Fibroblast of lung (primary cell): ENCODE measurements at places on chromosomes 13 and 19. TPM values are rescaled to one million over a fixed set of nuclear protein-coding genes. Genes with fewer than 3 reads are reported as not detected.

The FBXW9 gene
- total RNA-seq: 3.1 and 3.3 TPM in 2 replicates

- DNase-seq: no peak
These were observed 114.5 kb downstream of the RXFP2 start for GRCh38 chr13:31853643-31854326.

The KLK7 gene
- total RNA-seq: not detected in 2 replicates

GRCh38 chr19:1470305-1471009 is 8.6 kb downstream of the C19orf25 start:
- DNase-seq: no peak

DNA sequence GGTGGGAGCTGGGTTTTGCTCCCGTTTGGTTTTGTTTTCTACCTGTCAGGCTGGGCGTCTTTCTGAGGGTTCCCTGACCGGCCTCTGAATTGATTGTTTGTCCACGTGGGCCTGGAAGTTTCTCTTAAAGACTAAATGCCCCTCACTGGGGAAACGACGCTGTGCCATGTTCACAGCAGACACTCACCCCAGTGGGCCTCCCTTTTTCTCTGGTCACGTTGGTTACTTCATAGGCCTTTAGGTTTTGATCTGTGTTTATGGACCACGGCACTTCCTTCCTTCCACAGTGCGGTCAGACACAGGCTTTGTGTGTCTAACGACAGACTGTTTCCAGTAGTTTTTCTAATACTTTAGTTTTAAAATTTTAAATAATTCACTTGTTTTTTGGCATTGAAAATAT is 20.1 kb upstream of the NDUFS7 start:
- no peak for DNase-seq

GRCh38 chr19:23799321-23799720 is 40.6 kb upstream of the ZNF681 start:
- DNase-seq: no peak

The PALM3 gene
- 0.51 and 1.3 TPM in 2 replicates for total RNA-seq

DNA sequence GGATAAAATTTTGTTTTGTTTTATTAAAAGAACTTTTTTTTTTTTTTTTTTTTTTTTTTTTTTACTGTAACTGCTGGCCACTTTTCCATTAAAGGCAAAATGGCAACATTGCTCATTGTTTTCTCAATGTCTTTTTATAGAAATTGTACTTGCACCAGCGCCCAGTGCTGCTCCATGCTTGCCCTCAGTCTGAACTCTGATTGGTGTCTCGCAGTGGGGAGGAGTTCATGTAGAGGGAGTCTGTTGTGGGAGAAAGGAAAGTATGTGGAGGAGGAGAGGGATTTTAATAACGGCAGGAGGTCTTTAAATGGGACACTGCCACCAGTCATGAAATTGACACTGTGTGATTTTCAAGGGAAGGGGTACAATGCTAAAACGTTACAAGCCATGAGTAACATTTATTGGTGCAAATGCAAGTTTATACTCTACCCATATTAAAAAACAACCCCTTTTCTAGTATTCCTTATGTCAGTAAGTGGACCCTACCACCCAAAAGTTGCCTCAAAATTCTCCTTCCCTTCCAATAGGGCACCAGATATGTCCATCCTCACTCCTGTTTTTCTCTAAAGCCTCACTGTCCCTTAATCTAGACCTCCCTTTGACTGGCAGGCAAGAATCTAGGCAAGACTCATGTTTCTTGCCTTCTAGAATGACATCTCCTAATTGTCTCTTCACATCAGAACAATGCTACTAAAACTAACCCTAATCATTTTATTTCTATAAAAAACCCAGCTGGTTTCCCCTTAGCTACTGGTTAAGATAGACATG is 3.2 kb downstream of the RASL11A start:
- DNase-seq: peak; percentile 83

DNA sequence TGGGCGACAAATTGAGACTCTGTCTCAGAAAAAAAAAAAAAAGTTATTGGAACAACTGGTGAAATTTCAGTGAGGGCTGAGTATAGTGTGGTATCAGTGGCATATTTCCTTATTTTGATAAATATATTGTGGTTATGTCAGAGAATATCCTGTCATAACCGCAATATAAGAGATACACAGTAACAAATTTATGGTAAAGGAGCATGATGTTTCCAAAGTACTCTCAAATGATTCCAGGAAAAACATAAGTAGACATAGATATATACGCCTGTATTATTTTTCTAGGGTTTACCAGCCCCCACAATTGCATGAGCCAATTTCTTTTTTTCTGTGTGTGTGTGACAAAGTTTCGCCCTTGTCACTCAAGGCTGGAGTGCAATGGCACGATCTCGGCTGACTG is 5.7 kb upstream of the C5AR1 start:
- no peak for DNase-seq

- DNase-seq: peak; percentile 99
These were observed at the start of gene PIH1D1 for GRCh38 chr19:49451430-49452181. PIH1D1 (minus strand) TSS chr19:49451814; CDS start chr19:49451574, 240 bp downstream.

The CEACAM20 gene
- not detected in 2 replicates for total RNA-seq

DNA sequence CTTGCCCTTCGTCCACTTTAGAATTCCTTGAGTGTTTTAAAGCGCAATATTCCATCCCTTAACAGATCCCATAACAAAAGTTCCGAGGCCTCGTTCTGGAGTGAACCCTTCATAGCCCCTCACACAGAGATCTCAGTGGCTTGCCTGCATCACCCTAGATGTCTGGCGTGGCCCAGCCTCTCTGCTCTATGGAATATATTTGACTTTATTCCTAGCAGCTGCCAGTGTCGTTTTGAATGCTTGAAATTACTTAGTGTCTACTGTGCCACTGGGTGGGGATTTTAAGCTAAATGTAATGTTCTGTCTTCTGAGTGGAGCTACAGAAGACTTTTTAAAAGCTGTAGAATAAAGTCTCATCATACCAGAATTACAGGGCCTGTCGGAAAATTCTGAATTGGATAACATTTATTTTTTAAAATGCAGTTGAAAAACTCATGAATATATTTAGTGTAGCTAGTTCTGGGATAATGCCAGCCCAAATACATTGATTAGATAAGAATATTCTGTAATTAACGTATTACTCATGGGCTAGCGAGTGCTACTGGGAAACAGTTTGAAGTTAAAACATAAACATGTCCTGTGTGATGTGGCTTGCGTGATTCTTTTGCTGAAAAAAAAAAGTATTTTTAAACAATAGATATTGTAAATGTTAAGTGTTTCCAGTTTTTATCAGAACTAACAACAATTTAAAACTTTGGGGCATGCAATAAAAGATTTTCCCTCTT is 111.8 kb downstream of the ESD start:
- no peak for DNase-seq

The CEACAM4 gene
- total RNA-seq: not detected in 2 replicates

GRCh38 chr19:34034318-34034846 is 137.9 kb upstream of the LSM14A start:
- DNase-seq: no peak

The USHBP1 gene
- under 0.01 TPM in 1 of 2 replicates, not detected in the other for total RNA-seq

- peak; percentile 69 for DNase-seq
These were observed 73.2 kb upstream of the MLNR start for GRCh38 chr13:49146950-49147355.

DNA sequence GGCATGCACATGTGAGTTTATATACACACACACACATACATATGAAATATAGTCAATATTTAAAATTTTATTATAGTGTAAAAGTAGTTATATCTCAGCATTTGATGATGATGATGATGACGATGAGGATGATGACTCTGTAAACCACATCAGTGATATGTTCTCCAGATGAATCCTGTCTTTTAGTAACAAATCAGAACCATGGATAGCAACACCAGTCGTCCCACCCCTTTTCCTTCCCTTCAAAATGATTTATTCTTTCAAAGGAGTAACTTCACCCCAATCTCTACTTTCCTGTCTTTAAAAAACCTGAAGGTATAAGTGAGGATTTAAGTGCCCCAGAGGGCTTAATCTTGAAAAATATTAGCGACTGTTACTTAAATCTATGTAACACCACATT is 74.1 kb downstream of the DCLK1 start:
- DNase-seq: peak; percentile 3

The KIR2DL4 gene
- total RNA-seq: not detected in 2 replicates

The FAM32A gene
- 102 and 106 TPM in 2 replicates for total RNA-seq

The ARRDC5 gene
- not detected in 2 replicates for total RNA-seq

- no peak for DNase-seq
These were observed 576.8 kb downstream of the UQCRFS1 start for GRCh38 chr19:28636016-28636629.

DNA sequence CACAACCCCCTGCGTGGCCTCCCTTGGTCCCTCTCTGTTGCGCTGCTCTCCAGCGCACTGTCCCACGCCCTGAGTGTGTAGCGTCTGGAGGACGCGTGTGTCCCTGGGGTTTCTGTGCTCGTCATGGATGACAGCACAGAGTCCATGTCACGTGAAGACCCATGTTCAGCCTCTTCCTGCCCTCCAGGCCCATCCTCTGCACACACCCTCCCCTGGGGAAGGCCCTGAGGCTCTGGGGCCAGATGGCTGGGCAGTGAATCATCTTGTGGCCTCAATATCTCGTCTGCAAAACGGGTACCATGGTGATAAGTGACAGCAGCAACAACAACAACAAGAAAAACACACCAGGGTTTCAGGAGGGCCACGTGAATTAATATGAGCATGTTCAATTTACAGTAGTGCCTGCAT is 71.5 kb upstream of the ARHGEF7 start:
- no peak for DNase-seq

The SHD gene
- total RNA-seq: not detected in 2 replicates

DNA sequence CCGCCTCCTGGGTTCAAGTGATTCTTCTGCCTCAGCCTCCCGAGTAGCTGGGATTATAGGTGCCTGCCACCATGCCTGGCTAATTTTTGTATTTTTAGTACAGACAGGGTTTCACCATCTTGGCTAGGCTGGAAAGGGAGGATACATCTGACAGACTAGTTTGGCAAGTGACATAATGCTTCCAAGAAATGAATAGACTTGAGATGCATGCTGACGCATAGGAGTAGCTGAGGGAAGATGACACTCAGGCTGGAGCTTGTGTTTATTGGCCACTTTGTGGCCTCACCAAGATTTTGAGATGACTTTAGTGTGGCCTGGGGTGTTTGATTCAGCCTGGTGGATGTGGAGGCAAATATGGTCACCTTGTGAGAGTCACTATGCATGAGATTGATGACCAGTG is 4.0 kb downstream of the ZNF586 start:
- DNase-seq: no peak

The HIPK4 gene
- total RNA-seq: 0.17 and 0.26 TPM in 2 replicates

The ETHE1 gene
- total RNA-seq: 86.0 and 112 TPM in 2 replicates
